Stromal cell of bone marrow (primary cell): ENCODE measurements at places on chromosomes 6 and 20.

DNA sequence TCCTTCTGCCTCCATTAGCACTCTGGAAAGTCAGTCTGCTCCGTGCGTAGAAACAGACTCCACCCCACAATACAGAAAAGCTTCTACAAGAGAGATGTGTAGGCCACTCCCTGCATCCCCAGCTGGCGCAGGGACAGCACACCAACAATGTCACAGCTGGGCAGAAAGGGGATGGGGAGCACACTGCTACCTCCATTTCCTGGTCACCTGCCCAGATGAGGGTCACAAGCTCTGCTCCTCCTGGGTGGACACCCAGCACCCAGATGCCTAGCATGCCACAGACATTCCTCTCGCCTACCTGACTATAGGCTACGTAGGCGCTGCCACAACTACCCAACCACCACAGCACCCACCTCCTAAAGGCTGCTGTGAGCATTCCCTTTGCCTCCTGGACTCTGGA is 12.2 kb downstream of the BEND3 start:
- DNase-seq = no peak

DNA sequence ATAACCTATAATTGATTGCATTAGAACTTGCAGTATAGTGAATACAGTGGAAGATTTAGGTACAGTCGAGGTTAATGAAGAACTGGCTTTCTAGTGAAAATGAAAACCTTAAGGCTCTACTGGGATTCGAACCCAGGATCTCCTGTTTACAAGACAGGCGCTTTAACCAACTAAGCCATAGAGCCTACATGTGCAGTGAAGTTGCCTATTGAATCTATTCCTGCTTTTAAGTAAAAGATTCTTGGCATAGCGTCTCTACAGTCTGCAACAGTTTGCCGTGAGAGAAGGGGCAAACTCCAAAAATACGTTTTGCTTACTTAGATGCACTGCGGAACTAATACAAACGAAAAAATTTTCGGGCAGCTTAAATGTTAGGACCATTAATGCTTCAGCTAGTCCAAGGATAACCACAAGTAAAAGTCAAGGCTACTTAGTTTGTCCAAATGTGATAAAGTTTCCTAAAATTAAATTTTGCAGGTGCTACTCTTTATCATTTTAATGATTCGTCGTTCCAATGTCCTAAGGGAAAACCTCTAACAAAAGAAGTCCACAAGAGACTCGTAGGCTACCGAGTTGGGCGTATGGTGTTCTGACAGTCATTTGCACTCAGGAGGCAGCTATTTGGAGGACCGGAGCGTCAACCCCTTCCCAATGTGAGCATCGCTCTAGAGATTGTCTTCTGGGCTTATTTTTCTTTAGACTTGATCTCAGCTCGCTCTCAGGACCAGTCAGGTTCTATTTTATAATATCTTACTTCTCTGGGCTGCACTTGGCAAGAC is 31.3 kb upstream of the ZSCAN23 start:
- peak; percentile 64 for DNase-seq

DNA sequence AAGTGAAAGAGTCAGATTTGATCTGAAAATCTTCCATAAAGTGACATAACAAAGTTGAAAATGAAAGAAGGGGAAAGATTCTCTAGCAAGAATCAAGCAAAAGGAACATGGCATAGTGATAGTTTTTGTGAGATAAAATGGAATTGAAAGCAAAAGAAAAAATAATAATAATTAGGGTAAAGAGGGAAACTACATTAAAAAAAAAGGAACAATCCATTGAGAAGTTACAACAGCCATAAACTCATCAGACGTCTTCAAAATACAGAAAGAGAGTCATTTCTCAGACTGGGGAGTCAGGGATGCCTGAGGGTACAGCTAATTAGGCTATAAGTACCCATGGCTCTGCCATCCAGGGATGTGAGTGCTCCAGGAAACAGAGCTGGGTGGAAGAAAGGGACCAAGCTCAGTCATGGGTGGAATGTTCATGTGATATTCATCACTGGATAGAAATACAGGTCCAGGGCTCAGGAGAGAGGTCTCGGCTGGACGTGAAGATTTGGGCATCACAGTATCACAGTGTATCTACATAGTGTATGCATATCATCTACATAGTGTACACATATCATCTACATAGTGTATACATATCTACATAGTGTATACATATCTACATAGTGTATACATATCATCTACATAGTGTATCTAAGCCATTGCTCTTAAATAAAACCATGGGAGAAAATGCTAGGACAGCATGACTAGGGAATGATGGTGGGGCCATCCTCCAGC is 29.4 kb downstream of the DUSP22 start:
- DNase-seq = no peak

DNA sequence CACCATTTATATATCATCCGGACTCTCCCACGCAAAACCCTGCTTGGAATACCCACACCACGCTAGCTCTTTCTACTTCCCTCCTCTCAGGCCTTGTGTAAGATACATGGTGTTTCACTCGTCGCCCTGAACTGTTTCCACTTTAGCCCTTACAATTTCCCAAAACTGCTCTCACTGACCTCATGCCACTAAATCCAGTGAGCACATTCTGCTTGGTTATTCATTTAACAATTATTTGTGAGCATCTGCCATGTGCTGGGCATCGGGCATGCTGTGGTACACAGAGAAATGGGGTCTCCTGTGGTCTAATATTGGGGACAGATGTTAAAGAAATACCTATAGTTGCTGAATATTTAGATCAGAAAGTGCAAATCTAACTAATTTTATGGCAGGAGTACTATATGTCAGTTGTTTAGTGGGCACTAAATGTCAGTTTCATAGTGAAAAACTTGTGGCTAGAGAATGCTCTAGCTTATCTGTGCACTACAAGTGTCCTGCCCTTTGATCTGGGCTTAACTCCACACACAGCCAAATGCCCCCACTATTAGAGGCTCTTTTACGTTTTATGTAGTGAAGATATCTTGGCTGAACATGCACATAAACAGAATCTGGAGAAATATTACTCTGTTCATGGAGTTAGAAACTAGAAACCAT is 41.0 kb downstream of the PLEKHG1 start:
- no peak for DNase-seq

- DNase-seq = peak; percentile 68
These were observed 72.2 kb downstream of the ATXN1 start for GRCh38 chr6:16688984-16689636.

DNA sequence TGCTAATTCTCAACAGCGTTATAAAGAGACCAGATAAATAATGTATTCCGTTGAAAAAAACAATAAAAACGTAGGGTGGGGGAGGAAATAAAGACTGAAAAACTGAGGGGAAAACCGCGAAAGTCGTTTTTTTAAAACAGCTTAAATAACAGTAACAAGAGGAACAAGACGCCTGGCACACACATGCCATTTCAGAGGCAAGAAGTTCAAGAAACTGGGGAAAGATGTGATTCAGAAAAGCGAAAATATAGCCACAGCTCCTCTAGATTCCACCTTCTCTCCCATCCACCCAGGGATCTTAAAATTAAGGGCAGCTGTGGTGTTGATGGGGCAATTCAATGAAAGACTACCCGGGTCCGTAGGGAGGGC is 1.3 kb downstream of the EPB41L2 start:
- DNase-seq = no peak

DNA sequence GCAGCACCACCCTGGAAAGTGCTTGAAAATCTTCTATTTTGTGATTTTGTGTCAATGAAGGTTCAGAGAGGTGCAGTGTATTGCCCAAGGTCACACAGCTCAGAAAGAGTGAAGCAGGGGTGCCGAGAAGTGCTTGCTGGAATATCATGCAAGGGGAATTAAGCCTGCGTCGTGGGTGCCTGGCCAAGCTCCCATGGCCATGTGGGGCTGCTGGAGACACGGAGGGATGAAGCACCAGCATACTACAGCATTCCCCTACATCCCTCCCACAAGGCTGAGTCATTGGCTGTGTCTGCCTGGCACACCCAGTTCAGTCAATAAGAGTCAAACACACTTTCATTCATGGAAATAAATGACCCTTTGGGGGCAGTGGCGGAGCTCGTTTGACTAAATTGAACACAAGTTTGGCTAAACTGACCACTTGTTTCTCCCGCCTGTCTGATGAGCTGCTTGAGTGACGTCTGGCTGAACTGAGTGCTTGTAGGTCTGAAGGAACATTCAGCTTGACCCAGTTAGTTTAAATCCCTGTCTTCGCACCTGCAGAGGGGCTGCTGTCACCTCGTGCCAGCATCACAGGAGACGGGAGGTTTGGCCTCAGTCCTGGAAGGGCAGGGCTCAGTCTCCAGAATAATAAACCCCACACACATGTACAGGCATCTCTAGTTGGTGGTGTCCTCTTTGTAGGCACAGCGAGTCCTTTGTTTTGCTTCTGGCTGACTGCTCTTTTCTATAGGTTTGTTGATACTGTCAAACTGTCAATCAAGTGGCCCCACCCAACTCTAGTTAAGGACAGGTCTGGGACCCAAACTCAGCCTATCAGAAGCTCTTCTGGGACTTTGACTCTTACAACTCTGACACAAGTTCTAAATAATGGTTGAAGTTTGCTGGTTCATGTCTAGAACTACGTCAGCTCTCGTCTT is 8.4 kb upstream of the TGM2 start:
- peak; percentile 87 for DNase-seq

- DNase-seq = peak; percentile 94
These were observed 3.3 kb upstream of the BIRC7 start for GRCh38 chr20:63232235-63233060.

DNA sequence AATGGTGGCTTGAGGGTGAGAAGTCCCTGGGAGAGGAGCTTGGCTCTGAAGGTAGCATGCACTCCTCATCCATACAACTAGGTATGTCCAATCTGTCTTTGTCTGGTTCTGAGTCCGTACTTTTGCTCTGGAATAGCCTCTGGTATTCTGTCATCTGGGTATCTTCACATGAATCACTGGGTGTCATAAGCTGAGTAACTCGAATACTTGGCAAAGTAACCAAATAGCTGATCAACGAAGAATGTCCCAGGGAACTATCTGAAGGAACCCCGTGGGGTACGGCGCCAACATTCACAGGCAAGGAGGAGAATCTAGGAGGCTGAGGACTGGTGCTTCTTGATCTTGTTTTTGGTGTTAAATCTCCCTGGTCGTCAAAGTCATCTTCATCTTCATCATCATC is 184.8 kb downstream of the HIVEP2 start:
- no peak for DNase-seq

- DNase-seq = no peak
These were observed 1.0 kb downstream of the GINM1 start for GRCh38 chr6:149567194-149567586.

DNA sequence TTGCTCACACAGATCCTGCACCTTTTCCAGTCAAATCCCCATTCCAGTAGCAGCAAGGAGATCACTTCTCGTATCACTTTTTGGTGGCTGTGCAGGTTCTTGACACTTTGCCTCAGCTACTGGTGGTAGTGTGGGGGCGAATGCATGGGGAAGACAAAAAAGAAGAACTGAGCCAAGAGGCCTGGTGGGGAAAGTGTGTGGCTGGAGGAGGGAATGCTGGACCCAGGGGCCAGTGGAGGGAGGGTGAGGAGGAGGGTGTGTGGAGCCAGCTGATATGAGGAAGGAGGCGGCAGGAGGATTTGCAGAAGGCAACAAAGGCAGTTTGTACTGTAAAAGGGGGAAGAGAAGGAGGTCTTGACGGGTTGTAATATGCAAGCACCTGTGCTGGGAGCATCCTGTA is 15.7 kb upstream of the HLA-C start:
- no peak for DNase-seq

GRCh38 chr20:36367907-36368799 is 62.0 kb downstream of the DLGAP4 start:
- DNase-seq = no peak

GRCh38 chr6:35128042-35128441 is 13.1 kb downstream of the TCP11 start:
- no peak for DNase-seq

DNA sequence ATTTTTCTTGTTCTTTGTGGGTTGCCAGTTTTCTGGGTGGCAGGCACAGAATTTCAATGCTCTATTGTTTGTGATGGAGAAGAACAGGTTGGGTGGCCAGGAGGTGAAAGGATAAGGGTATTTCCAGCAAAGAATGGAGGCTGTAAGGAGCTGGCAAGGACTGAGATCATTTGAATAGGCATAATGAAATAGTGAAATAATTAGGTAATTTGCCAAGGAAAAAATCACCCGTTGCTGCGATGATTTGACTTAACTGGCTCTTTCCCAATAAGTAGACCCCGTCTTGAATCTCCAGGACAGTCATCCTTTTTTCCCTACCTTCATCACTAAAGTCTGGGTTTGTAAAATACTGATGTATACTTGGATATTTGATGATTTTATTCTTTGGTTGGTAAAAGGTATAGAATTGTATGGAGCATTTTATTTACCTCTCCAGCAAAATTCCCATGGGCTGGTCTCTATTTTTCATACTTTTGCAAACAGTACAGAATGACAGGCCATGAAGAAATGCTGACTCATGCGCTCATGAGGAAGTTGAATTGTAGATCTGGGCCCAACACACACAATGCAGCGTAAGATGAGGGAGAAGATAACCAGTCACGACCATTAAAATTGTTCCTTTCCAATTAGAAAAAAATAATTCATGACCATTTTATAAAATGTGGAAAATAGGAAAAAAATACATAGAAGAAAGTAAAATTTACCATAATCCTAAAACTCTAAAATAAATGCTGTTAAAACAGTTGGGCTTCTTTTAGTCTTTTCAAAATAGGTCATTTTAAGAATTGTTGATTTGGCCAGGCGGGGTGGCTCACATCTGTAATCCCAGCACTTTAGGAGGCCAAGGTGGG is 2.4 kb upstream of the GCNT2 start:
- DNase-seq = no peak

- no peak for DNase-seq
These were observed 5.6 kb upstream of the BTBD3 start for GRCh38 chr20:11912013-11912658.

GRCh38 chr6:48377115-48377514 is 266.1 kb upstream of the PTCHD4 start:
- DNase-seq = no peak

DNA sequence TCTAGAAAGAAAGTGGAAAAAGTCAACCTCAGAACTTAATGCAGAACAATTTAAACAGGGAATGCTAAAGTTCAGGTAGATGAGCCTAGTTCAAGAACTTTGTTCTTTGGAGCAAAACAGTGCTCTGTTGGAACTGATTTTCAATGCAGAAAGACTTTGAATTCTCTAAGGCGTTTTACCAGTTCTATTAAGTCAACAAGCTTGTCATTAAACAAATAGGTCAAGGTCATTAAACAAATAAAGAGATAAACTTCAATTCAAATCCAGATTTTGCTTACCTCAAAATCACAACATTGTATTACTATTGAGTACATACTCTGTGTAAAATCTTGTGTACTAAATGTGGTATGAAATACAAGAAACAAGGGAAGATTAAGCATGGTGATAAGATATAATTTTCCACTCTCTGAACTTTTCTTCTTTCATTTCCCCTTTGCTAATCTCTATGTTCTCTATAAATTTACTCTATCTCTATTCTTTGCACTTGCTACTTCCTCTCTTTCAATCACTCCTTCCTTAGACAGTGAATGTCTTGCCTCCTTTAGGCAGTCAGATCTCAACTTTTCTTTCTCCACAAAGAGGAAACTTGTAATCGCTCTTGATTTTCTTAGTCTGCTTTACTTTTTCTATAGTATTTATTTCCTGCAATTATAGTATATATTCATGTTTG is 160.8 kb upstream of the KHDRBS2 start:
- no peak for DNase-seq
